ENCODE measurements at places on chromosomes 1 and 21.
A peak's percentile ranks its signal among the peaks of the same experiment; 100 is the strongest.

- DNase-seq, result no peak
Observed at GRCh38 chr1:241229216-241229615, 127.8 kb downstream of the RGS7 start.

DNA sequence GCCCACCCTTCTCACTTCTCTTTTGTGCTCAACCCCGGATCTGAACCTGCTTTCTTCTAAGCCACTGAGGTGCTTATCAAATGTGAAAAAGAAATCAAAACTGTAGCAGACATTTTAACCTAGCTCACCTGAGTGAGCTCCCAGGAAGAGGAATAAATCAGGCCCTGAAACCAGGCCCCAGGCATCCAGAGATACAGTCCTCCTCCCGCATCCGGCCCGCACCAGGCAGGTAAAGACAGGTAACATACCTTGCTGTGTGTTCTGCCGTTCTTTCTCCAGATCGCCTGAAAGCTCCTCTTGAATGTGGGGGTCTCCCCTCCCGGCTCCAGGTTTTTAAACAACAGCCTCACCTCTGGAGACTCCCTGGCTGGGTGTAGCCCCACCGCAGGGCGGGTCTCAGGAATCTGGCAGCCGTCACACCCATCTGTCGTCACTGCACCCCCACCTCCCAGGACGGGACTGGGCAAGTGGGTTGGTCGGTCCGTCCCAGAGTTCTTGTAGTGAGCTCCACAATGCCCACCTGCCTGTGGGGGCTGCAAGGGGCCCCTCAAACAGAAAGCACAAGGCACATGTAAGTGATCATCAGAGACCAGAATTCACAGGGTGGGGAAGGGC lies at the start of gene LAMB3:
TSS of gene LAMB3 (minus strand) at position 305 of the 615 bp plus-strand sequence. CDS start 1,481 bp downstream, outside the sequence.
- DNase-seq, result no peak

- DNase-seq, result peak; percentile 35
Observed at GRCh38 chr1:156927215-156928042, 7.0 kb downstream of the LRRC71 start.

DNA sequence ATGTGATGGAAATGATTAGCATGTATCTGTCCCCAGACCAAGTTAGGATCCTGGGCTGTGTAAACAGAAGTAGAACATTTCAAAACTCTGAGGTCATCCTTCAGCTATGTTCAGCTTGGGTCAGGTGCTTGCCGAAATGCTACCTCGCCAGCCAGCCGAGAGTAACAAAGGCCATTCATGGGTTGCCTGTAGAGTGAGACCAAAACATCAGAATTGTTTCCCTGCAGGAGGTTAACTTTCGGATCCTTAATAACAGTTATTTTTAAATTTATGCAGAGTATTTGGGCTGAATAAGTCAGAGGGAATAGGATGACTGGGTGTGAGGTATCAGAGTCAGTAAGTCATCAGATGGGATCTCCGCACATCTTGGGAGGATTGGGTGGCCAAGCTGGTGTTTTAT lies 35.6 kb downstream of the SMYD2 start:
- DNase-seq, result no peak

GRCh38 chr1:168466714-168467131 lies 77.1 kb downstream of the XCL2 start:
- DNase-seq, result no peak
